ENCODE measurements at places on chromosomes 5 and 9. TPM values are rescaled to one million over a fixed set of nuclear protein-coding genes. Genes with fewer than 3 reads are reported as not detected.

DNA sequence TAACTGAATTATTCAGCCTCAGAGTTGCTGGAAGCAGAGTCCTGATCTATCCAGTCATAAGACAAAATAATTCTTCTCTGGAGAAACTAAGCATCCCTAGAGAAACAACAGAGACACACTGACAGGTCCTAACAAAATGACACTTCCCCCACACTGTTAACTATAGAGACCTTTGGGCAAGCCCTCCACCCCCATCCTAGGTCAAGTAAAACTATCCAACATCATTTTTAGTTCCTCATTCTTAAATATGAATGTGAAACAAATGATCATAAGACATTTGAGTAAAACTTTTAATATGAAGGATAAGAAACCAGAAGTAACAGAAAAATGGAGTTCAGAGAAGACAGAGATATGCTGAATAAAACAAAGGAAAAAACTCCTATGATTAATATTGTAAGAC, 30.9 kb downstream of the CNTLN start:
- no peaks in the 10 kb centered on the region for H3K27me3 ChIP-seq
- no peak overlapping the region for H3K27ac ChIP-seq
- DNase-seq, result no peak

DNA sequence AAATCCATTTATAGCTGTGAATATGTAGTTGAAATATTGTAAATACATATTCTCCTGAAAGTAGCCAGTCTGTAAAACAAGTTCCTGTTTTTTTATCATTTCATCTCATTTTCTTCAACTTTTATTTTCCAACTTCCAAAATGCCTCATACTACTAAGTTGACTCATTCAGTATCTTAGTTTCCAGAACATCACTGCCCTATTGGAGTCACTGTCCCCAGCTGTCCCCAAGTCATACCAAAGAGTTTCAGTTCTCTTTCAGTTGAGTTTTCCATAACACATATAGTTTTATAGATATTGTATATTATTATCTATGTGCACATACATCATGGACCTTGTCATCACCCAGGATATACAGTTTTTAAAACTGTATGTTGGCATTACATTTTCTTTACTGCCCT, 261.7 kb downstream of the CDH12 start:
- DNase-seq, result no peak
- H3K36me3 ChIP-seq, result no peaks in the 10 kb centered on the region
- no peaks in the 10 kb centered on the region for H3K27me3 ChIP-seq
- no peak overlapping the region for H3K27ac ChIP-seq

DNA sequence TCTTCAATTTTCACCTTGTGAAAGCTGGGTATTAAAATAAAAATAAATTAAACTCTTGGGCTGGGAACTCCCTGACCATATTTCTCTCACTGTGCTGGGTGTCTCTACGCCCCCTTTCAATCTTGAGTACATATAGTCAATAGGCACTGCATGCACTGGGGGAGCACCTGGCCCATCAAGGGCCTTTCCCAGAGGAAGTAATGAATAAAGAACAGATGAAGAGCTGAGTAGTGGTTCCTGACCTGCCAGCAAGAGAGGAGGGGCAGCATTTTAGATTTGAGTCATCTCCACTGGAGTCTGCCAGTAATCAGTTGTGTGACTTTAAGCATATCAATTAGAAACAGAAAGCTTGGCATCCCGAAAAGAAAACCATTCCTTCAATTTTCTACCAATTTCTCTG, 6.2 kb downstream of the MAPKAP1 start:
- DNase-seq, result no peak
- no peak overlapping the region for H3K27ac ChIP-seq
- no peak overlapping the region for H3K4me3 ChIP-seq
- no peaks in the 10 kb centered on the region for H3K36me3 ChIP-seq

DNA sequence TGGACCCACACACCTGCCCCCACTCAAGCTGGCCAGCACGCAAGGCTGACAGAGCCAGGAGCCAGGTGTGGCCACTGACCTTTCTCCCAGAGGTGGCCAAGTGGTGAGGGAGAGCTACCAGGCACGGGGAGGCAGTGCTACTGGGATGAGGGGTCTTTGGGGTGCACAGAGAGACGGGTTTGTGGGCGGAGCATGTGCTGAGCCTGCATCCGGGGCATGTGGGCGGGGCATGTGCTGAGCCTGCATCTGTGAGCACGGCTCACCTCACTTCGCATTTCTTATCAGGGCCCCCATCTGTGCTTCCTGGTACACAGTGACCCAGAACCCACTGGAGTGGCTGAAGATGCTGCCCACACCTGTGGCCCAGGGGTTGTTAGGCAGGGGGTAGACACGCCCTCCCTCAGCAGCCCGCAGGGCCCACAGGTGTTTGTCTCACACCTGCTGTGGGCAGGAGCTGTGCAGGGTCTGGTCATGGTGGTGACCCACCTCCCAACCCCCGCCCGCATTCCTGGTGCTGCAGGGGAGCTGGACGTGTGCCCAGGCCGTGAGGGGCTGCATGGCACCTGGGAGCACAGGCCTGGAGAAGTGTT, 21.5 kb downstream of the CCDC187 start:
- no peak overlapping the region for H3K27ac ChIP-seq
- DNase-seq, result no peak
- peaks cover 5% of the 10 kb centered on the region for H3K4me1 ChIP-seq
- H3K27me3 ChIP-seq, result no peaks in the 10 kb centered on the region
- H3K36me3 ChIP-seq, result no peaks in the 10 kb centered on the region

DNA sequence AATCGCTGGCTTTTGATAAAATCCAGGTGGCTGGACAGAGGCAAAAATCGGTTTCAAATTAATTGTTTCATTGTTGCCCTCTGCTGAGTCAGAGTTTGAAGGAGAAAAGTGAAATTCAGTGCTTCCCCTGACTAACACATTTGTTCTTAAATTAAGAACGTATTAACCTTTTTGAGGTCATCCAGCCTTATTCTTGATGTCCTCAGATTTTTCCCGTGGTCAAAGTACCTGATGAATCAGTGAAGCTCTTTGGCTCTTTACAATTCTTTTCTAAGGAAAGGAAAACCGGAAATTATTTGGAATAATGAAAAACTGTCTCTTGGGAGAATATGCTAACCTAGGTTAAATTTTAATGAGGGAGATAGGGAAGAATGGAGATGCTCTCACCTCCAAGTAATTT, 21.6 kb downstream of the OSMR start:
- no peak overlapping the region for H3K27ac ChIP-seq
- no peak for DNase-seq
- H3K27me3 ChIP-seq, result no peaks in the 10 kb centered on the region
- H3K36me3 ChIP-seq, result peaks cover 4% of the 10 kb centered on the region
- H3K4me1 ChIP-seq, result peaks cover 46% of the 10 kb centered on the region

Gene BTNL8
- total RNA-seq, result not detected

DNA sequence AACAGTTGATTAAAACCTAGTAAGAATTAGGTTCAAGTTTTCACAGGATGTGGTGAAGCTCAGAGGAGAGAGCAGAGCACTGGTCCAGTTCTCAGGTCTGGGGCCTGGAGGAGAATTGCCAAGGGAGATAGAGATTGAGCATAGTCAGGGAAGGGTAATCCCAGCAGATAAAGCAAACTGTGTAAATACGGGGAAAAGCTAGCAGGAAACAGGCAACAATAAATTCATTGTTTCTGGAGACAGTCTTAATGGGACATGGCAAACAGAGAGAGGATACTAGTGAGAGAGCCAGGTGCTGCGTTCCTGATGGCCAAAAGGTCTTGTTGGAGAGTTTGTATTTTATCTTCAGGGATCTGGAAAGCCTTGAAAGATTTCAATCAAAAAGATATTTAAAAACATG, 333.0 kb downstream of the PDE4D start:
- H3K4me1 ChIP-seq, result no peaks in the 10 kb centered on the region
- H3K4me3 ChIP-seq, result no peak overlapping the region
- H3K27ac ChIP-seq, result no peak overlapping the region

- DNase-seq, result no peak
- H3K27me3 ChIP-seq, result peaks cover 22% of the 10 kb centered on the region
- peak overlapping the region; percentile 82 for H3K4me3 ChIP-seq
These were observed 2.2 kb downstream of the PCDH1 start for GRCh38 chr5:141875795-141876627.

Gene PRDM9
- not detected for total RNA-seq

DNA sequence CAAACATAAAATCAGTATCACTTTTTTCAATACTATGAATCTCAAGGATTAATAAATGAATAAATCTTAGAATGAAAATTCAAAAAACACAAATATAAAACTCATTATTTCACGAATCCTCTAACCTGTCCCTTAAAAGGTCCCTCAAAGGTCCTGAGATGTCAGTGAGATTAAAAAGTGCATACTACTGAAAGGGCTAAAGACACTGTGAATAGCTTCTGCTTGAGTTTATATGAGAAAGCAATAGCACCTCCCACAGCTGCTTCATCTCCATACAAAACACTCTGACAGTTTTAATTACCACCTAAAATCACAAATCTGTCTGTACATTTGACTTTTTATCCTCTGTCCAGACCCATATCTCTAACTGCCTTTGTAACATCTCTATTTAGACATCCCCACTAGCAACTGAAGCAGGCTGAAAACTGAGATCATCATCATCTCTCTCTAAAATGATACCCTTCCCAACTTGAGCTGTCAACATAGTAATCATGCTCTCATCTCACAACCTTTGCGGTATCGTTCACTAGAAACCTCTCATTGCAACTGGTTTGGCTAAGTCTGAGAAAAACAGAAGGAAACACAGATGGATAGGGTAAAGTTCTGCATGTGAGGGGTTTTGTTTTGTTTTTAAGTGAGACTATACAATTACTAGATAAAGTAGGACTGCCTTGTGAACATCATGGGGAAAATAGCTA, 56.3 kb downstream of the TBCA start:
- H3K4me1 ChIP-seq, result peaks cover 11% of the 10 kb centered on the region
- no peak for DNase-seq
- no peak overlapping the region for H3K27ac ChIP-seq
- H3K36me3 ChIP-seq, result no peaks in the 10 kb centered on the region
- no peak overlapping the region for H3K4me3 ChIP-seq

Gene IFNA2
- not detected for total RNA-seq

Gene B4GALT1
- total RNA-seq, result 36.1 TPM

Gene DDX4
- not detected for total RNA-seq

Measured in esophagus muscularis mucosa (tissue), 4 donors.